Peyer's patch (tissue), 4 donors: ENCODE measurements at places on chromosomes 7 and 10. TPM values are rescaled to one million over a fixed set of nuclear protein-coding genes. Genes with fewer than 3 reads are reported as not detected.
A peak's percentile ranks its signal among the peaks of the same experiment; 100 is the strongest.

Gene FZD8
- 2.2 TPM for total RNA-seq

Gene PVRIG
- total RNA-seq, result 8.3 TPM

Gene EIF4EBP2
- 96.1 TPM for total RNA-seq

Gene CYP3A4
- total RNA-seq, result 3,180 TPM

Gene TUBB8
- not detected for total RNA-seq

Gene SEMA3C
- 120 TPM for total RNA-seq

DNA sequence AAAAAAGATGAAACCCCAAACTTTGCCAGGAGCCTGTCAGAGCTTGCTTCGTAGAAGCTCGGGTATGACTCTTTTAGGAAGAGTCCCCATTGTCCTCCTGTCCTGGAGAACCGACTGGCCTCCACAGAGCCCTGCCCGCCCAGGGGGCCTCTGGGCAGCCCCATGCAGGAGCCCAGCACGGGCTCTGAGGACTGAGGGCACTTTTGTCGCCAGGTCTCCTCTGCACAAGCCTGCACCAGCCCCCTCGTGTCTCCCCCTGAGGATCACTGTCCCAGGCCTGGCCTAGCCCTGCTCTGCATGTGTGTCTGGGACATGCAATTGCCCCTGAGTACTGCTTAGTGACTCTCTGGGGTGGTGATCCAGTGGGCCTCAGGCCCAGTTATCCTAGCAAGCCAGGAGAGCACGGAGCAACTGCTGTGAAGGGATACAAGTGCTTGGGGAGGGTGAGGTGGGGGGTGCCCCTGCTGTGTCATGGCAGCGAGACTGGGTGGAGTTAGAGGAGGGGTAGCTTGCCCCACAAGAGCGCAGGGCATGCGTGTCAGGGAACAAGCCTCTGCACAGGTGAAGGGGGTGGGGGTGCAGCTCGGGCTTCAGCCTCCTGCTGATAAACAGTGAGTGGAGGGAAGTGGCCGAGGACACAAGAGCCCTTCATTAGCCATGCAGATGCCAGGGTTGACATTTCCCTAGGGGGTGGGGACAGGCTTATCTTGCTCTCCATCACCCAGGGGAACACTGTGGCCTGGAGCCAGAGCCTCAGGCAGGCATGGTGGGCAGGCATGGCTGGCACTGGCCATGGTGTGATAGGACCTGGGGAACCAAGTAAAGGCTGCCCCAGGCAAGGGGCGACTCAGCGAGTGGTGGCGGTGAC lies 143.4 kb downstream of the C10orf105 start:
- DNase-seq, result peak; percentile 39

DNA sequence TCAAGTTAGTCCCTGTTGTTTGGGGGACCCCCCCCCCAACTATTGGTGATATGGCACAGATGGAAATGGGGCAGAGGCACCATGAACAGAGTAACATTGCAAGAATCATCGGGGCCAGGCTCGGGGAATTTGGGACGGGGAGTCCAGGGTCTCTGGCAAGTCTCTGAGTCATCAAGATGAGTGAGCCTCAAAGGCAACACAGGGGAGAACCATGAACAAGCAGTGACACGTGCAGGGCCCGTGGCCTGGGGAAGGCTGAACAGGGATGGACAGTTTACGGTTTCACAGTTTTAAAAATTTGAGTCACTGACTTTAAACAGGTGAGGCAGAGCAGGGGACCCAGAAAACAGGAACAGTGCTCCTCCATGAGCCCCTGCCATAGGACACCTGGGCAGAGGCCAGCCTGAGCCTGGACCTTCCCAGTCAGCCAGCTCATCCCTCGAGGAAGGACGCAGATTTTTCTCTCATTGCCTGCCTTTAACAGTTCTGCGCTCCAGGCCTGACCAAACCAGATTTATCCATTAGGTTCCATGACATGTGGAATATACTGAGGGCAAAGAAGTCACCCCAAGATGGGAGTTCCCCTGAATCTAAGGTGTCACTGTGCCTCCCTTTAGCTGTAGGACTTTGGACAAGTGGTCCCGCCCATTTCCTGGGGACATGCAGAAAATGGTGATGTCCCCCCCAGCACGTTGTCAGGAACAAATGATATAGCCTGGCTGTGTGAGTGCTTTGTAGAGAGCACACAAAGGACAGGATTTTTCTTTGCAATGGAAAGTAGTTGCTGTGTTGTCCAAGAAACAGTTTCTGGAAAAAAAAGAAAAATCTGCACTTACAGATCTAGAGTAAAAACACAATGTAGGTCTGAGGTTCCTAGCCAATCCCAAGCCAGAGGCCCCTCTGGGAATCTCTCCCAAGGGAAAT lies 23.8 kb downstream of the CHST15 start:
- DNase-seq, result no peak

- DNase-seq, result no peak
Measured at GRCh38 chr10:48314107-48314506, 7.6 kb downstream of the MAPK8 start.

DNA sequence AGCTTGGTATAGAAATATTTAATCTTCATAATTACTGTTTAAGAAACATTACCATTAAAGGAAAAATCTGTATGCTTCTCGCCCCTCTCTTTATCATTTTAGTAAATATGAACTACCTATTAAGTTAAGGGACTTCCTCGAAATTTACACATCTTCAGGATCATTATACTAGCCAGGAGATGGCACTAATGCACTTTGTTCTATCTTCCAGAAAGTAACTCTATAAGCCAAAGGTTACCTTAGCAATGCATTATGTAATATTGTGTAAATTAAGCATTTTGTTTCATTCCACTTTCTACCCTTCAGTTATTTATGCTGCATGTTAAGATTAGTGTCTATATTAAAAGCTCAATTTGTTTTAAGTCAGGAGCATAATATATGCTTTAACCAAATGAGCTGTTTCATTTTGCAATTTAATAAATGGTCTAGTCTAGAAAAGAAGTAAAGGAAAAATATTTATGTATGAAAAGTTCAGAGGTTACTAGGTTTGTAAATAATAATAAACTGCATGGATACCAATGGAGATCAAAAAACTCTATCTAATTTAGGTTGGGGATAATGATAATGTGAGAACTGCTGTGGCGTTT lies 128.5 kb downstream of the ANKRD7 start:
- DNase-seq, result no peak

DNA sequence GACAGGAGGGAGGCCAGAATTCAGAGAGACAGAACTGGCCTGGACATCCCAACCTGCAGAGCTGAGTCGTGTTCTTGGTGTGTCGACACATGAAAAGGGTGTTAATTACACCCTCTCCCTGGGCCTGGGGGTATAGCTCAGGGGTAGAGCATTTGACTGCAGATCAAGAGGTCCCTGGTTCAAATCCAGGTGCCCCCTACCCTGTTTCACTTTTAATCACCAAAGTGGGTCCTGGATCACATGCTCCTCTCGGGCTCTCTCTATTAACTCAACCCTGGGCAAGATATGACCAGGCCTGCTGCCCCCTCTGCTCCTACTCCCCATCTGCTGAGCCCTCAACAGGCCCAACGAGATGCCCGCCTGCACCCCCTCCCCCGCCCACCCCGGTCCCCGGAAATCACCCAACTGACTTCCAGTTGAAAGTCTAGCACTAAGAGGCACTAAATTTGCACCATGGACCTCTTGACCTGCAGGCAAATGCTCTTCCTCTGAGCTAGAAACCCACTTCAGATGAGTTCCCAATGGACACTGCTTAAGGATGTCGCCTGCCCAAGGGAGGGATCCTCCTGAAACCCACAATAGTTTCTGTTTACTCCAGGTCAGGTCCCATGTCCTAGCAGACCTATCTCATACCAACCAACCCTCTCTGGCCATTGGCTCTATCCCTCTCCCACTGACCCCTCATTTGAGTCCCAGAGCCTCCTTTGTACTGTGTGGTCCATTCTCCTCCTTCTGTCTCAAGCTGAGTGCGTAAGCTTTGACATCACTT lies 137.6 kb downstream of the ZNF467 start:
- no peak for DNase-seq

- DNase-seq, result no peak
Measured at GRCh38 chr7:128014811-128015210, 16.4 kb downstream of the LRRC4 start.

DNA sequence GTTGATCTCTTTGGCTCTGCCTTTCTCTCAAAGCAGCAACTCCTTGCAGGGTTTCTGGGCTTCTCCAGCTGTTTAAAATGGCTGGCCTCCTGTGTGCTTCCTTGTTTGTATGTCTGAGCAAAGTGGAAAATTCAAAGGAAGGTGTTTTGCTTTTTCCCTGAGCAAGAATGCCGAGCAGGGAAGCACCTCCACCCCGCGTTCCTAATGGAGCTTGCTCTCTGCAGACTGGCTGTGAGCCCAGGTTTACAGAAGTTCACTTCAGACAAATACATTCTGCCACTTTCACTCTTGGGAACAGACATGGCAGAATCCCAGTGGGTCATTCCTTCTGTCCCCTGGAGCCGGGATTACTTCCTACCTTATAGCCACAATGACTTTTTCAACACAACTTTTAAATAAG lies 181.8 kb upstream of the AGK start:
- no peak for DNase-seq

GRCh38 chr10:45647118-45647517 lies 25.5 kb downstream of the ZFAND4 start:
- DNase-seq, result no peak

DNA sequence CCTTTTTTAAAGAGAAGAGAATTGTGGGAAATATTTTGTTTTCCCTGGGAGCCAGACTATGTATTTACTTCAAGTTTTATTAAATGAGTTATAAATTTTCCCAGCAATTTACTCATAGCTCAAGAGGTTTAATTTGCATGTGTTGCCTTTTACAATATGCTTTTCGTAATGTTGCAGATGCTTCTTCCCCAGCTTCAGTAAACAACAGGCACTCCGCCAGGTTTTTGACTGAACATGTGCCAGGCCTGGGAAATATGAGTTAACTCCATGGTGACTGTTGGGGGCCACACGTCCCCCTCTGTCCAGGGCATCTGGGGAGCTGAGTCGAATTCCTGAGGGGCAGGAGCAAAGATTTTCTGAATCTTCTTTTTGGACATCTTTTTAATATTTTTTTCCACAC lies 545.7 kb downstream of the LRMDA start:
- no peak for DNase-seq

DNA sequence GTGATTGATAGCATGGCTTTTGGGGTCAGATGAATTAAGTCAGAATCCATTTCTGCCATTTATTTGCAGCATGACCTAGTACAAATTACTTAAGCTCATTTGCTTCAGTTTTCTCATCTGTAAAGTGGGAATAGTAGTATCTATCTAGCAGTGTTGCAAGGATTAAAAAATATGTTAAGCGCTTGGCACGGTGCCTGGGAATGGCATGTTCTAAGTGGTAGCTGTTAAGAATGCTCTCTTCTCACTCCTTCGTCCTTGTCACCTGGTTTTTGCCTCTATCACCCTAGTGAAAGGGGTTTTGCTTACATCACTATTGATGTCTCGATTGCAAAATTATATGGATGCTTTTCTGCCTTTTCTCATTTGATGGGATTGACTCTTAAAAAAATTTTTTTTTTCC lies 7.4 kb downstream of the TMEM248 start:
- DNase-seq, result no peak

- DNase-seq, result no peak
Measured at GRCh38 chr7:37083311-37084096, 359.2 kb upstream of the AOAH start.
